ENCODE measurements at places on chromosomes 3 and 15.

DNA sequence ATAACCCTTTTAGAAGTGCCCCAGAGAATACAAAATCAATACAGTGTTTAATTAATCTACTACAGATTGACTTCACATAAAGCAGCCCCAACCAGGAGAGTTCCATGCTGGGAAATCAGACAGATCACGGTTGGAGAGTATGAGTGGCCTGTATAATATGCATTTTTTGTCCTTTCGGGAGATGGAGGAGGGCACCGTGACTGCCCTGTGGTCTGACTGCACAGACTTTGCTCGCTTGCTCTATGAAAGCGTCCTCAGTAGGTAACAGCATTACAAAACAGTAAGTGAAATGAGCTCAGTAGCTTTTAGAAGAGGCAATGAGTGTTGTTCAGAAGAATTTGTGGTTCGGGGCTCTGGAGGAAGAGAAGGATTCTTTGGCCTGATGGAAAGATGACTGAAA is 34.2 kb upstream of the SKIL start:
- DNase-seq: no peak

DNA sequence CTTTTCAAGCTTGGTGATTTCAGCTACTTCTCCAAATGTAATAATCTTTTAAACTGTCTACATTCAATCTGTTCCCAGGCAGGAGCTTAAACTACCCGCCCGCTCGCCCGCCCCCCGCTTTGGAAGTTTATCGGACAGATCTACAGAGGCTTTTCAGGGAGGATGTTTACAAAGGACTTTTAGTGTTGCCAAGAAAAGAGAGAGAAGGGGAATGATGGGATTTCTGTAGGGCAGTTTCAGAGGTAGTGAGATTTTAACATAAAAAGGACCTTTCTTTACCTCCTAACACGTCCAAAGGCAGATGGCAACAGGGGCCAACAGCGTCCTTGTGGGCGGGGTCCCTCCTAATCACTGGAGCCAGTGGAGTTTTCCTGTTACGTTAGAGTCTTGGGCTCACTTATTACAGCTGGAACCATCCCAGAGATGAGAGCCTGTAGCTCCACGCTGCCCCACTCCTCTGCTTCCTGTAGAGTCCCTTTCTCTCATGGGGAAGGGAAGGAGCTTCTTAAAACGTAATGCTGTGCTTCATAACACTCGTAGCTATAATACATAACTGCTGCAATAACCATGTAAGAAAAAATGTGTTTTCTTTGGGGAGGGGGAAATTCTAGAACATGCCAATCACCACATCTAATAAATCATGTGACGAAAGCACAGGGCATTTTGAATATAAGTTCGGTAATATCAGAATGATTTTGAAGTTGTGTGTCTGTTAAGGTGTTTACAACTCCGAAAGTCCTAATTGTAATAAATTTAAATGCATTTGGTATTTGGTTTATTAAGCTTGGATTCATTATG is 30.9 kb downstream of the HES1 start:
- no peak for DNase-seq

GRCh38 chr15:25905140-25905539 is 42.0 kb upstream of the ATP10A start:
- no peak for DNase-seq

DNA sequence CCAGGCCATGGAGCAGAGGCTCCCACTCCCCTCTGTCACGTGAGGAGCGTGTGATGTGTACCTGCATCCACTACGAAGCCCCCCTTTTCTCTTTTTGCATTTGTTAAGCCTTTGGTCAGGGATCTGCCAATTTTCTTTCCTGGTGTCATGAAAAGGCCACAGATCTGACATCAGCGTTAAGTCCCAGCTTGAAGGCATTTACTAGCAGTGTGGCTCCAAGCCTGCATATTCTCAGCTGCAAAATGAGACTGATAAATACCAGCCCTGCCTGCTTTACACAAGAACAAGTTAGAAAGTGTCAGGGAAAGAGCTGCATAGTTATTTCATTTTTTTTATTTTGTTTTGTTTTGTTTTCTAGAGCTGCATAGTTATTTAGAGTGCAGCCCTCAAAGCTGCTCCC is 2.3 kb upstream of the ANKRD63 start:
- no peak for DNase-seq

DNA sequence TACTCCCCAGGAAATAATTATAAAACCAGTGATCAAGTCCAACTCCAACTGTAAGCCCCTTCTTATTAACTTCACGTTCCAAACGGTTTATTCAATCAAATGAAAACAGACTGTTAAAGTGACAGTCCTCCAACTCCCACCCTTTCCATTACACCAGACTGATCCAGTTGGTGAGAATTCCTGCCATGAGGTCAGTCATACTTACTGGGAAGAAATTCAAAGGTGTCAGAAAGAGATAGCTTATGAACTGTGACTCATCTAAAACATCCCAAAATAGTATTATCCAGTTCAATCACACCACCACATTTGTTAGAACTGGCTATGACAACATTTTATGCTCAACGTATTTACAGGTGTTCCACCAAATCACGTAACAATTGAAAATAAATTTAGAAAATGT is 19.5 kb downstream of the SMARCC1 start:
- no peak for DNase-seq

DNA sequence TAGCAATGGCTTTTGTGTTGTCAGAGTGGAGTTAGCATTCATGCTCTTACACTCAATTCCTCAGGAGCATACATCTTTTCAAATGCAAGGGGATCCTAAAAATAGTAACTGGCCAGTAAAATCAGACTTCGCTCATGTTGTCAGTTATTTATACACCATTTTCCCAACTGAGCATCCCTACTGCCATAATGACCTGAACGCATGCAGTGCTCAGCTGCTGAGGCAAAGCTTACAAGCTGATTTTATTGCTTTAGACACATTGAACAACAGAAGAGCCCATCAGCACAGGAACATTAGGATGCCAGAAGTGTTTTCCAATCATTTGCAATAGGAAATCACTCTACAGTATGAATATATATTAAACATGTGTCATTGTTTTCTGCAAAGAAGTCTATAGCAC is 689.7 kb upstream of the BCHE start:
- DNase-seq: no peak

DNA sequence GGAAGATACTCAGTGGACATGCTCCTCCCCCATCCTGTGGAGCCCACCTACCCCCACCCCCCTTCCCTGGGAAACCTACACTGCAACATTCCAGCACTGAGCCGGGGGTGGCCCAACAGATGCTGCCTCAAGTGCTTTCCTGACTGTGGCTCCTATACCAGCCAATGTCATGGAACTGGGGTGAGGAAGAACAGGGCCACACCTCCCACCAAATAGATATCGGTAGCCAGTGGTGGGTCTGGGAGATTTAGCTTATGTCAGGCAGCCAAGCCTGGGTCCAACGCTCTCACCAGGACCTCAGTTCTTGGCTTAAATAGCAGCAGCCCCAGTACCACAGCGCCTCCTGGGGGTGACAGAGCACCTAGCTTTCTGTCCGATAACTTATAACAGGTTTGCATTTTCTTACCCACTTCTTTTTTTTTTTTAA is 30.3 kb downstream of the CDC25A start:
- DNase-seq: no peak

DNA sequence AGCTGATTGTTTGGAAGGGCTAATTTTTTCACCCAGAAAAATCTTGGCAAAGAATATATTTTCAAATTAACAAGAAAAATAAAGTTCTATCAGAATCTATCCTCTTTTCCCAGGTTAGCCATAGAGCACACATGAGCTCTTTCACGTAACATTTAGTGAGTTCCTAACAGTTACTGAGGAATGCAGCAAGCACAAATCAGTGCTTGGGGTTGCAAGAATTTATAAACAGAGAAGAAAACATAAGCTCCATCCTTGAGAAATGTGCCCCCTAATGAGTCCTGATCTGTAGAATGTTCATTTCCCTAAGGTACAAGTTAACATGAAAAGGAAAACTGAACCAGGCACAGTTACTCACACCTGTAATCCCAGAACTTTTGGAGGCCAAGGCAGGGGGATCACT is 13.9 kb downstream of the EOGT start:
- no peak for DNase-seq

GRCh38 chr3:82194870-82195269 is 433.4 kb upstream of the GBE1 start:
- DNase-seq: no peak

DNA sequence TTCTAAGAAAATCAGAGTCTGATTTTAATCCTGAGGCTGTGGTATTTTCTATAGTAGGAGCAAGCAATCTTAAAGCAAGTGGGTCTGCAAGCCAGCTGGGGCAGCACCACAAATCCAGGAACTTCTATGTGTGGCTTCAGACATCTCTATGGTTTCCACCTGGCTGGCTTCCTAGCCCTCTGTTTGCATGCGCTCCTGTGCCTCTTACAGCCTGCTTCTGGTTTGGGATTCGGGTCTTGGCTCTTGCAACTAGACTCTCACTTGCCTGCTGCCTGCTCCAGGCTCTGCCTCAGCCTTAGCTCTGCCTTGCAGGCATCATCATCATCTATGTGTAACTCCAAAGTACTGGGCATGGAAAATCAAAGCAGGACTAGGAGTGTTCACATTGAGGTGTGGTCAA is 43.4 kb downstream of the MINDY4B start:
- DNase-seq: no peak

- DNase-seq: no peak
Measured at GRCh38 chr15:100939791-100940190, 20.6 kb downstream of the LRRK1 start.

GRCh38 chr3:181174022-181174421 is 184.5 kb upstream of the DNAJC19 start:
- DNase-seq: no peak

DNA sequence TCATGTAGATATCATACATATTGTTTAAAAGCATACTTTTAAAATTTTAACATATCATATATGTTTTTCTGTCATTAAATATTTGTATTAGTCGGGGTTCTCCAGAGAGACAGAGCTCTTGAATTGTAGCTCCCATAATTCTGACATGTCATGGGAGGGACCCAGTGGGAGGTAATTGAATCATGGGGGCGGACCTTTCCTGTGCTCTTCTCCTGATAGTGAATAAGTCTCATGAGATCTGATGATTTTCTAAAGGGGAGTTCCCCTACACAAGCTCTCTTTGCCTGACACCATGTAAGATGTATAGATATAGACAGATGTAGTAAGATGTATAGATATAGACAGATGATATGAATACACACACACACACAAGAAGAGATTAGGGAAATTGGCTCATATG is 161.2 kb upstream of the ABI3BP start:
- DNase-seq: no peak

DNA sequence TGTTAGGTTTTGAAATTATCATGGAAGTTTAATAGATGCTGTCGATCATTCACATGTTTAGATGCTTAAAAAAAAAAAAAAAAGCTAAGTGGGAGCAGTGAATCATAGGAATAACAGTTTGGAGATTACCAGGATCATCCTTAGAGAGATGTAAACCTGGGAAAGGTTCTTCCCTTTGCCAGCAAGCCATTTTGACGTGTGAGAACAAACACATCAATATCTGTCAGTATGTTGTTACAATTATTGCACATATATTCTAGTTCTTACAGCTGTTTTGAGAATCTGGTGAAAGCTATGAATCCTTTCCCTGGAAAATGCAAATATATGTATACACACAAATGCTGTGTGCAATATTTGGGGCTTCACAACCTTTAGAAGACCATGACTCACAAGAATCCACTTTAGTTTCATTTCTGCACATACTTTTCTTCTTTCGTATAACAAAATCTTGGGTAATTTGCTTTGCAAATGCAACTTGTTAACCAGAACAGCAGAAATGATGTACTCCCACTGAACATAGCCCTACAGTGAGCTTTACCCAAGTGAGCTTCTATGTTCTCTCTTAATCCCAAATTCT is 12.0 kb downstream of the NFKBIZ start:
- DNase-seq: no peak

DNA sequence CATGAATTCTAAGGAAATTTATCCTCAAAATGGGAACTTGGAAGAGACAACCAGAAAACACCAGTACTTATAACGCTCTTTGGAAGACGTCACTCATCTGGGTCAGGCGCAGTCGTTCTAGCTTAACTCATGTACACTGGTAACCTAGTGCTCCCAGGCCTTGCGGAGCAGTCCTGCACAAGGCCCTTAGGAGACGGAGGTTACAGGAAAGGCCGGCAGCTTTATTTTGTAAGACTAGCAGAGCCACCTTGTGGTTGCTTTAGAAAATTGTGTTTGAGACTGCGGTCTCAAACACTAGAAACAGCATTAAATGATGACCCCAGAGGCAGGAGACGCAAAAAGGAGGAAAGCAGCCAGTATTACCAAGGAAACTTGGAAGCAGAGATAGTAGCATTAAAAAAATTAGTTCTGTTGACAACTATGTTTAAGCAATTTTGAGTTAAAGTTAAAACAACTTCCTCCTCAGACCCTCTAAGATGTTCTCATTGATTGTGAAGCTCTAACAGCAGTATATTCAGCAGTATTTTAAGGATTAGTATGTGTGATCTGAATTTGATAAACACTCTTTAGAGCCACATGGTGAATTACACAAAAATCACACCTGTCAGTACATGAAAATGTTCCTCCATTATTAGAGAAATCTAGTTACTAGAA is 141.9 kb upstream of the C2CD4B start:
- peak; percentile 67 for DNase-seq

DNA sequence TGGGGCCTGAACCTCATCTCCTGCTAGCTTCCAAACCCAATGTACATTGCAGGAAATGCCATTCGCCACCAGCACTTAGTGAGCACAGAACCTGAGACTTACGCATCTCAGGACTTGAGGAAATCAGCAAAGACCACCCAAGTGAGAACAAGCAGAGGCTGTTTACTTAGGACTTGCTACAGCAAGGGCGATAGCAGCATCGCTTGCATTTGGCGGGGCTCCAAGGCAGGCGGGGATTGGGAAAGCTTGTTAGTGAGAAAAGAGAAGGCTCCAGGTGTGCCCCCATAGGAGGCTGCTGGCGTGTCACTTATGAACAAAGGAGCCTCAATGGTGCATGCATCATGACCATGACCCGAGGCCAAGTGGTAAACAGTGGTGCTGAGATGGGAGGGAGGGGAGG is 19.7 kb downstream of the SLC6A20 start:
- peak; percentile 66 for DNase-seq

- no peak for DNase-seq
Measured at GRCh38 chr3:198025644-198026043, 65.6 kb downstream of the LMLN start.

DNA sequence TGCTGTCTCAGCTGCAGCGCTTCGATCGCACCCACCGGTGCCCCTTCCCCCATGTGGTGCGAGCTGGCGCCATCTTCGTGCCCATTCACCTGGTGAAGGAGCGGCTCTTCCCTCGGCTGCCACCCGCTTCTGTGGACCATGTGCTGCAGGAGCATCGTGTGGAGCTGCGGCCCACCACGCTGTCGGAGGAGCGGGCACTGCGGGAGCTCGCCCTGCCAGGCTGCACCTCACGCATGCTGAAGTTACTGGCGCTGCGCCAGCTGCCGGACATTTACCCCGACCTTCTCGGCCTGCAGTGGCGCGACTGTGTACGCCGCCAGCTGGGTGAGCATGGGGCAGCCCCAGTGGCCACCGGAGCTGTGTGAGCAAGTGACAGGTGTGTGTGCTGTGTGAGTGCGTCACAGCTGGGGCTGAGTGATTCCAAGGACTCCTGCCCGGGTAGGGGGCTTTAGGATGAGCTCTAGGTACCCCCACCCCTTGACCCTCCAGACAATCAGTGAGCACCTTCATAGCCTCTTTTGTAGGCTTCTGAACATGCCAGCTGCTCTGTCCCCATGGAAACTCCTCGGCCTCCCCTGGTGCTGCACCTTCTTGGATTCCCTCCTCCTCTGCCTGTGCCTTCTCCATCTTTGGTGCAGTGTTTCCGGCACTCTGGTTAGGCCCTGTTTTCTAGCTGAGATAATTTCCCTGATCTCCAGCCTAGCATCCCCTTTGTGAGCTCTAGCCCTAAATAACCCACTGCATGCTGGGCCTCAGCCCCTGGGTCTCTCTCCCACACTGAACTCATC is 7.0 kb downstream of the C15orf39 start:
- no peak for DNase-seq

- DNase-seq: no peak
Measured at GRCh38 chr15:84816694-84817465, at the start of gene ALPK3. TSS of gene ALPK3 (plus strand) at chr15:84817356. CDS start at chr15:84817453, 97 bp downstream.
